T follicular helper cell (primary cell): ENCODE measurements at places on chromosomes 2 and 18.

- no peak for DNase-seq
Observed at GRCh38 chr2:235677276-235677788, 183.5 kb downstream of the AGAP1 start.

DNA sequence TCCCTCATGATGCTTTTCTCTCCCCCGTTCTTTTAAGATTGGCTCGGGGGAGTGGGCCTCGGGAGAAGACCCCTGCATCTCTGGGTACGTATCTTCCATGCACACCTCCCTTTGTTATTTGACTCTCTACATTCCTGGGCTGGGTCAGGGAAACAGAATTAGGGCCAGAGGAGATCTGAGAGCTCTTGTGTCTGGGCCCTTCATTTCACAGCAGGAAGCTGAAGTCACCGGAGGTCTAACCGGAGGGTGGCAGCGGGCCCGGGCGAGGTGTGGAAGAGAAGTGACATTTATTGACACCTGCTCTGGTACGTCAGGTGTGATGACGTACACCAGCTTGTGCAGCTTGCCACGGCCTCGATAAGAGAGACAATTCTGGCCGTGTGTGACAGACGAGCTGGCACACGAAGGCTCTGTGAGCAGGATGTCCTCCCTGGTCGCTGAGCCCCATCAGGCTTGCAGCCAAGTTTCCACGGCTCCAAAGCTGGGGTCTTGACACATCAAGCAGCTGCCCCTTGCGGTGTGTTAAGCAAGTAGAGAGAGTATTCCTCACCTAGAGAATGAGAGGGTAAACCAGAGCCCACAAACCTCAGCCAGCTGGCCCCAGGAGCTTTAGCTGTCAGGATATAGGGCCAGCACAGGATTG, 30.4 kb downstream of the TOGARAM2 start:
- peak; percentile 81 for DNase-seq

DNA sequence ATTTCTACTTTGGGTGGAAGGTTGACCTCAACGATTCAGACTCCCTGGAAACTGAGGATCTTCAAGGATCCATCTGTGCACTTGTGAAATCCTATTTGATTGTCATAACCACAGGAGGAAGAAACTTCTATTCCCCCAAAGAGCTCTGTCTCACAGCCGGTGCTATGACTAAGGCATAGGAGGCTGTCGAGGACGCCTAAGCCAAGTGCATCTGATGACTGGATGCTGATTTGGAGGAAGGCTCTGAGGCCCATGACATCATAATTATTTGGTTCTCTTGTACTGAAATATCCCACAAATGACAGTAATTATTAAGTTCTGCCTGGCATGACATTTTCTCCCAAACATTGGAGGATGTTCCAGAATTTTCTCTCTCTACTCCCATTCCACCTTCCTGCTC, 13.8 kb upstream of the KCNF1 start:
- no peak for DNase-seq

DNA sequence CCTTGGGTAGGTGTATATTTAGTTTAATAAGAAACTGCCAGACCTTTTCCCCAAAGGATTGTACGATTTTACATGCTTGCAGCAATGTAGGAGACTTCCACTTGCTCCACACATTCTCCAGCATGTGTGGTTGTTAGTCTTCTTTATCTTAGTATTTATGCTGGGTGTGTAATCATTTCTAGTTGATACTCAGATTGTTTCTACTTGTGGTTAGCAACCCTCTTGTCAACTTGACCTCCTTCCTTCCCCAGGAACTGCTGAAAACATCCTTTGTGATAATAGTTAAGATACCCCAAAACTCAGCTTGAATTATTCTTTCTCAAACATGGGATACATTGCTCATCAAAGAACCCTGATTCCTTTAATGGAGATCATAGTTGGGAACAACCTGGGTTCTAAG, 37.2 kb upstream of the CYBRD1 start:
- DNase-seq: no peak

- no peak for DNase-seq
Observed at GRCh38 chr2:196473617-196474016, 165.9 kb upstream of the CCDC150 start.

DNA sequence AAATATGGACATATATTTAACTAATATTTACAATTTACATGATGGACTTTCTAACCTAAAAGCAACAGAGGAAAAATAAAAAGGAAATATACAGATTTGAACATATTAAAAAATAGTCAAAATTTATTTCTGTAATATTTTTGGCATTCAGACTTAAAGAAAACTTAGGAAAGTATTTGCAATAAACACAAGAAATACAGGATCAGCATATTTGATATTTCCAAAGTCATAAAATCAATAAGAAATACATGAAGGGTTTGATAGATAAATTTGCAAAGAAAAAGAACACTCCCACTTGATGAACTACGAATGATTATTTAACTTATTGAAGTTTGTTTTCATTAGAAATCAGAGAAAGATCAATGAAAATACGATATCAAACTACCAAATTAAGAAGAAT, 48.6 kb upstream of the CD302 start:
- DNase-seq: no peak

- DNase-seq: no peak
Observed at GRCh38 chr18:55515214-55515613, 72.8 kb downstream of the TCF4 start.

GRCh38 chr2:102262216-102263129, 48.9 kb upstream of the IL1RL1 start:
- no peak for DNase-seq

GRCh38 chr2:218146056-218146455, 20.2 kb downstream of the CXCR2 start:
- DNase-seq: no peak

GRCh38 chr18:3691705-3692104, 241.7 kb downstream of the TGIF1 start:
- DNase-seq: no peak

GRCh38 chr2:180933332-180933731, 47.1 kb upstream of the UBE2E3 start:
- no peak for DNase-seq

GRCh38 chr18:51603551-51603950, 406.1 kb upstream of the MEX3C start:
- no peak for DNase-seq
